GM23248 (cell line): ENCODE measurements at places on chromosomes 12 and 14. TPM values are rescaled to one million over a fixed set of nuclear protein-coding genes. Genes with fewer than 3 reads are reported as not detected.

ACSM4 gene
- not detected in 2 replicates for polyA plus RNA-seq

DNA sequence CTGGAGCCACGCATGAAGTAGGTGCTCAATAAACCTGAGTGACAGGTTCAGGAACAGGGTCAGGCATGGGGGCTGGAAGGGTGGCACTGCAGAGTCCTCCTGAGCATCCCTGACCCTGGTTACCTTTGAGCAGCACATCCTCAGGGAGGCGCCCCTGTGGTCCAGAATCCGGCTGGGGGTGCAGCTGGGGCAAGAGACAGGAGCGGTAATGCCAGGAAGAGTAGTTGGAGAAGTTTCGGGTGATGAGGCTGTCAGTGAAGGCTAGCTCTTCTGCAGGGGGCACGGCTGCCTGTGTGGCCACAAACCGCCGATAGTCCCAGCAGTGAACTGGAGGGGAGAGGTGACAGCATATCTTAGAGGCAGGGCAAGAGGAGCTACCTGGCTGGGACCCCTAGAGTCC lies 2.0 kb downstream of the RABGGTA start:
- no peak overlapping the region for H3K27ac ChIP-seq
- DNase-seq: no peak
- no peaks in the 10 kb centered on the region for H3K27me3 ChIP-seq
- H3K4me3 ChIP-seq: no peak overlapping the region

- no peaks in the 10 kb centered on the region for H3K4me1 ChIP-seq
- no peak overlapping the region for H3K27ac ChIP-seq
- DNase-seq: peak; percentile 10
- peaks cover 43% of the 10 kb centered on the region for H3K27me3 ChIP-seq
These were observed 67.8 kb upstream of the EGLN3 start for GRCh38 chr14:34018564-34019244.

DNA sequence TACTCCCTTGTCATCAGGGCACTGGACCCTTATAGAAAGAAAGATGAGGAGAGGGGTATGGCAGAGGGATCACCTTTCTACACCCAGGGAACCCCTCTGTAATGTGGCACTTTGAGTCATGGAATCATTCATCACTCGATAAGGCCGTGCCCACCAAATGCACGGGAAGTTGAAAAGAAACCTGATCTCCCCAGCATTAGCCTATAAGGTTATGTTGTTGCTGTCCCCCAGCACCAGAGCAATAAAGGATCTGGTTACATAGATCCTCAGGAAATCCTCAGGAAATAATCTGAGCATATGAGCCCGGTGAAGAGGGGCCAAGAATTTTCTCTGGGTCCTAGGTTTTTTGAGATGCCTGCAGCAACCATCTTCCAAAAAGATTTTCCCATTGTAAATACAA lies 148.8 kb upstream of the CRY1 start:
- no peaks in the 10 kb centered on the region for H3K36me3 ChIP-seq
- H3K27ac ChIP-seq: no peak overlapping the region
- DNase-seq: no peak
- no peak overlapping the region for H3K4me3 ChIP-seq
- no peaks in the 10 kb centered on the region for H3K4me1 ChIP-seq
- peaks cover 14% of the 10 kb centered on the region; the same call in 1 of the 2 replicates for H3K27me3 ChIP-seq

DNA sequence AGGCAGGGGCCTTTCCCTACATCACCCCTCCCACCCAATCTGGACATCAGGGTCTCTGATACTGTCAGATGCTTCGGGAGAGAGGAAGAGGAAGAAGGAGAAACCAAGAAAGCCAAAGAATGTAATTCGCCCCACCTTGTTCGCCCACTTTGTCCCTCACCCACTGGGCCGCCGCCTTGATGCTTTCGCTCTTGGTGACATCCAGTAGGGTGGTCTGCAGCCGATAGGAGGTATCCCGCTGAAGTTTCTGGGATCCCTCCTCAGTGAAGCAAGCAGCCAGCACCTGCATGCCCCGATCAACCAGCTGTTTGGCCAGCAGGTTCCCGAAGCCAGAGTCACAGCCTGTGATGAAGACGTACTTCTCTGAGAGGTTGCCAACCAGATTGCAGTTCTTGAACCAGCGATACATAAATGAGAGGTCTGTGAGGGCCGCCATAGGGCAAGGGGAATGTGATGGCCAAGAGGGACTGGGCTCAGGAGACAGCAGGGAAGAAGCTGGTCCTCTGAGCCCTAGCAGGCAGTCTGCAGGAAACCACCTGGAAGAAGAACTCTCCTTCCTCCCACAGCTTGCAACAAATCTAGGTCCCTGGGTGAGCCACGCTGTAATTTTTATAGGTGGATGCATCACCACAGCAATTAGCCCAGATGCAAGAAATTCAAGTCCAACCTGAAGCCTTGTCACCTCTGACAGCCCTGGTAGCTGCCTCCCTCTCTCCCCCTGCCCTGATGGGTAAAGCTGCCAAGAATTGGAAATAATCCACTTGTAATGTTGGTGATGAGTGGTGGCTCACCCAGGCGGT lies at the start of gene SDR9C7:
TSS of gene SDR9C7 (minus strand) at position 583 of the 800 bp plus-strand sequence. CDS start at position 436, 147 bp downstream.
- H3K4me3 ChIP-seq: no peak within 1 kb of the TSS
- no peak for DNase-seq
- H3K4me1 ChIP-seq: peaks cover 5% of the 10 kb centered on the region; the same call in 1 of the 2 replicates

- no peak overlapping the region for H3K4me3 ChIP-seq
- no peaks in the 10 kb centered on the region for H3K27me3 ChIP-seq
- peak; percentile 81 for DNase-seq
- H3K4me1 ChIP-seq: peaks cover 22% of the 10 kb centered on the region
- H3K27ac ChIP-seq: no peak overlapping the region
These were observed 617.6 kb downstream of the LRFN5 start for GRCh38 chr14:42224053-42224888.

DNA sequence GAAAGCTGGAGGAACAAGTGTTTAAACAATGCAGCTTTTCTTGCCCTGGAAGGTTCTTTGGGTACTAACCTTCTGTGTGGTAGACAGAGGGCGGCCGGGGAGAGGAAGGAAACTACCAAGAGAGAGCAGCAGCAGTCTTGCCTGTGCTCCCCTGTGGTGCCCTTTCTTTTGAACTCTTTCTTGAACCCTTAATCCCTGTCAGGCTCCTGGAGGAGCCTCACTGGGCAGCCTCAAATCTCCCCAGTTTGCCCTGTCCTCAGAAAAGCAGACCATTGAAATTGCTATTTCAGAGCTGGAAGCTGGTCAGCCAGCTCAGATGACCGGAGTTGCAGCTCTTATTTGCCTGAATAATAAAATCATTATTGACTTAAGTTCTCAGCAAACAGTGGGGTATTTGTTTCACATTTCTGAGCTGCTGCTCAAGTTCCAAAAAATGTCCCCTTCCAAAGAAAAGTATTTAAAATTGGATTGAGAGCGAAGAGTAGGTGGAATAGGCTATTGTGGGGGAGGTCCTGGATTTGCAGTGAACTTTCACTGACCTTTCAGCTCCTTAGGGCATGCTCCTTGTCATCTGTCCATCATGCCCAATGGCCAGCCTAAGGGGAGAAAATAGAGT lies 42.1 kb upstream of the RNASE3 start:
- no peak overlapping the region for H3K27ac ChIP-seq
- peaks cover 10% of the 10 kb centered on the region; the same call in 1 of the 2 replicates for H3K4me1 ChIP-seq
- no peak for DNase-seq

DNA sequence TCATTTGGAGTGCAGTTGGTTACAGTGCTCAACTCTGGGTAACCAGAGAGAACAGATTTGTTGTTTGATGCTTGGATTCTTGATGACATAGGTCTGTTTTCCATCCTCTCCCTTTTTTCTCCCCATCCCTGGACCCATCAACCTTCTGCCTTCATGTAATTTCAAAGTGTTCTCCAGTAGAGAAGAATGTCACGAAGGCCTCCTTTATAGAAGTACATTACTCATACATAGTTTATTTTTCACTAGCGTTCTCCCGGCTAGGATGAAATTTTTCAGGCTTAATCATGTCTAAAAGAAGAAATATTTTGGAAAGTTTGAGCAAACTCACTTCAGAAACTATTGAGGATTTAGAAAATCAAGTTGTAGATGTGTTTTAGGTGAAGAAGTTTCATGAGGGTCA lies 20.9 kb upstream of the APPL2 start:
- H3K27ac ChIP-seq: peak overlapping the region; percentile 94
- DNase-seq: peak; percentile 96
- no peaks in the 10 kb centered on the region for H3K27me3 ChIP-seq
